ENCODE measurements at places on chromosomes 3 and 15.

DNA sequence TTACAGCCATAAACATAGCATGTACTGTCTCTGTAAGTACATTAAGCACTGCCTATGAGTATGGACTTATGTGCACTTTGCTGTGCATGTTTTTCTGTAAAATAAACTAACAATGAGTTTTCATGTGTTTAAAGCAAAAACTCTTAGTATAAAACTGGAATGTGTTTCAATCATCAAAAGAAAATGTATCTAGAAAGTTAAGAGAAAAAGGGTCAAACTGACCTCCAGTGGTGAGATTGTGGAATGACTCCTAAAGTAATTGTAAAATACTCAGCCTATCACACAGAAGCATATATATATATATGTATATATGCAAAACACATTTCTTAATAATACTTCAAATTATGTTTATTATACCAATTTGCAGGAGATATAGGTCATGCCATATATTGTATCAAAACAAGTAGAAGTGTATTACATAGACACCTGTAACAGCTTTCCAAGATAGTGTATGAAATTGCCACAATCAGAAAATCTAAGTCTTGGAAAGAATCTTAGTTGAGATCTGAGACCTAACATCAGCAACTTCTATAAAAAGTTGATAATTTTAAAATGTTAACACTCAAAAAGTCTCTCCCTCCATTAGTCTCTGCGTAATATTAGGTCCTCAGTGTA, 199.6 kb downstream of the FMN1 start:
- no peak overlapping the region for H3K4me3 ChIP-seq
- no peaks in the 10 kb centered on the region for H3K27me3 ChIP-seq
- DNase-seq = no peak

GRCh38 chr15:94231723-94232468, 535 bp downstream of the MCTP2 start:
- DNase-seq = no peak
- peaks cover 3% of the 10 kb centered on the region for H3K27me3 ChIP-seq
- peak overlapping the region; percentile 96 for H3K27ac ChIP-seq
- H3K4me3 ChIP-seq = peak overlapping the region; percentile 58
- no peaks in the 10 kb centered on the region for H3K4me1 ChIP-seq

DNA sequence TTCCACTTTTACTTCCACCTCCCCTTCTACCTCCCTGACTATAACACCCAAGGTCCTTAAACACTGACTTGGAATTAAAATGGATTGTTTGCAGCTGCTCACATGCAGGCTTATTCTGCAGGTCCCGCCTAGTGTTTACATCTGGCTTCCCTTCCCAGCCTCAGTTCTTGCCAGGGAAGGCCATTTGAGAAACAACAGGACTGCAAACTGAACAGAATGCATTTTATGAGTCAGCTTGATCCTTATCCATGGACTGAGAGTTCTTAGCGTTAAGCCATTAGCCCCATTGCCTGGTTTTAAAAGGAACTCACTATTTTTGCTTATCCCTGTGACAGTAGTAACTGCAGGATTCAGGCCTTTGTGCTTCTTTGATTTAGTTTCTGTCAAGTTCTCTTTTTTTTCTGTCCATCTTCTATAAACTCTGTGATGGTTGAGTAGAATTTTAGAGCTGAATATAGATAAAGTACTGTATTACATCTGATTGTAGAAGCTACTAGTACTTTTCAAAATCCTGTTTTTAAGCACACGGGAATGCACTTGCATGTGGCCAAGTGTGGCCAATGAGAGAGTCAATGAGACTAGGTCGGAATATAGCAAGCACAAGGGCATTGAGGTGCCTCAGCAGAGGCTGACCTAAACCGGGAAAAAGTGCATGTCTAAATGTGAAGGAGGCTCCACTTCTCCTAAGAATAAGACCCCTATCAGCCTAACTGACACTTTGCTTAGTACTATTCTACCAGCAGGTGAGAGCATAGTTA, 106.4 kb downstream of the TUSC7 start:
- DNase-seq = peak; percentile 4
- no peak overlapping the region for H3K27ac ChIP-seq
- H3K27me3 ChIP-seq = no peaks in the 10 kb centered on the region
- H3K36me3 ChIP-seq = no peaks in the 10 kb centered on the region
- H3K4me3 ChIP-seq = no peak overlapping the region

GRCh38 chr3:14687360-14687759, 12.4 kb downstream of the C3orf20 start:
- no peaks in the 10 kb centered on the region for H3K27me3 ChIP-seq
- DNase-seq = no peak
- no peaks in the 10 kb centered on the region for H3K36me3 ChIP-seq

GRCh38 chr15:73829523-73829922, 43.8 kb upstream of the TBC1D21 start:
- no peaks in the 10 kb centered on the region for H3K4me1 ChIP-seq
- peaks cover 12% of the 10 kb centered on the region for H3K27me3 ChIP-seq
- no peaks in the 10 kb centered on the region for H3K36me3 ChIP-seq
- no peak overlapping the region for H3K27ac ChIP-seq
- H3K4me3 ChIP-seq = no peak overlapping the region
